ENCODE measurements at places on chromosomes 2 and 18. TPM values are rescaled to one million over a fixed set of nuclear protein-coding genes. Genes with fewer than 3 reads are reported as not detected.
A peak's percentile ranks its signal among the peaks of the same experiment; 100 is the strongest.

DNA sequence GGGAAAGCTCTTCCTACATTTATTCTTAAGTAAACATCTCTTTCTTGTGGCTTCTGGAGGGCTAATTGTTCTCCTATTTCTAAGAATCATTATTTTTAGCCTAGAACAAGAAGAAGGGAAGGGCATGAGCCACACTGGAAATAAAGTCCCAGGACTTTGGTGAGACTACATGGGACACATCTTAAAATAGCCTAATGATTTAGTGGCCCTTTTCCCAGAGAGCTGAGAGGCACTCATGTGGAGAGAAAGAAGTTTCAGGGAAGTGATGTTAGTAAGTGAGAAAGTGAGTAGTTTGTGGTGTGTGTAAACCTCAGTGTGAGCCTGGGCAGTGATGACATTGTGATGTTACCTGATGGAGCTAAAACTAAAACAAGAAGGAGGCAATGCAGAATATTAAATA lies 14.6 kb downstream of the ITGA4 start:
- no peak for DNase-seq

DNA sequence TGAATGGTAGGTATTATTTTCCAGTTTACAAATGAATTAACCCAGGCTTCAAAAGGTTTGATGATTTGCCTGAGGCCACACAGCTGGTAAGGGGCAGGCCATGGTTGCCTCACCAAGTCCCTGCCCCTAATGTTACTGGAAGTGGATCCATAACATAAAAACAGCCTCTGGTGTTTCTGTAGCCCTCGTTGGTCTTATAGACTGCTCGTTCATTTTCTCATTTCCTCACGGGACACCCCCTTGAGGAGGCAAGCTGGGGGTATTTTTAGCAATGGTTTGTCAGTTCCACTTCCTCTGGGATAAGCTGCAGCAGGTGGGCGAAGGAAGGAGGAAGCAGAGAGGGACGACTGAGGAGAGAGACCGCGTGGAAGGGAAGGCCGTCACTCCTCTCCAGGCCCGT lies 32.9 kb upstream of the NDUFV2 start:
- no peak for DNase-seq

DNA sequence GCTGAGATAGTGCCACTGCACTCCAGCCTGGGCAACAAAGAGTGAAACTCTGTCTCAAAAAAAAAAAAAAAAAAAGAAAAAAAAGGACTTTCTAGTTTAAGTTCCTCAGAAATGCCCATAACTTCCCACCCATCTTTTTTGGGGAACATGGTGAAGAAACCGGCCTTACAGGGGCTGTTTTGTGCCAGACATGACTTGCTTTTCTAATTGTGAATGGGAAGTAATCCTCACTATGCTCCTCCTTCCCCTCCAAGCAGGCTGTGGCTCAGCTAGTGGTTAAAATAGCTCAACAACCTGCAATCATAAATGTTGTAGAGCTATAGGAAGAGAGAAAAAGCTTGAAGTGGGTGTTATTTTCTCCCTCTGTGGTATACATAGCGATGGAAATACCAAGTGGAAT lies 34.1 kb upstream of the OLA1 start:
- DNase-seq: no peak

DNA sequence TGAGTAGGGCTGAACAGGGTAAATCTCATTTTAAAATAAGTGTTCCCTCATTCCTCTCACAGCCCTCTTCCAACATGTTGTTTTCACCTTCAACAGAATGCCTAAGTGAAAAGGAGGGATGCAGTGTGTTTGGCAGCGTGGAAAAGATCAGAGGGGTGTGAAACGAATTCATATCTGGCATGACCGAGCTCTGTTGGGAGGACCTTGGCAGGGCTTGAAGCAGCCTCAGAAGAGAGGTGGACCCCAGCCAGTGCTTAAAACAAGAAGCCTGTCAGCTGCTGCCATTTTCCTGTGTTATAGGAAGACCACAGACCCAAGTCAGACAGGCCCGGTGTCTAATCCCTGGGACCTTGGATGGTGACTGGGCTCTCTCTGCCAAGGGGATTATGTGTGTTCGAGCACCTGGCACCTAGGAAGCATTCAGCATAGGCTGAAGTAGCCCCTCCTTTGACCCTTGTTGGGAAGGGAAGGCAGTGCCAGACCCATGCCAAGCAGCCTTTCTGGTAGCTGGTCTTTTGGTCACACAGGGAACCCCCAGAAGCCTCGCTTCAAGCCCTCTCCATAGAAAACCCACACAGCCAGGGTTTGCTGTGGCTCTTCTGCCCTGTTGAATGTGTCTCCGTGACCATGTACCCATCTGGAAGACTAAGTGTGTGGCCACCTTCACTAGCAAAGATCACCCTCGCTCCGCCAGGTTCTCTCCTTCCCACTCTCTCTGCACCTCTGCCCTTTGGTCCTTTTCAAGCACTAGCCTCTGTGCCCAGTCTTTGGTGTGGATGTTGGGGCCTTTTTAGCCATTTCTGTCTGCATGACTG lies 87.5 kb upstream of the ST3GAL5 start:
- DNase-seq: no peak

DNA sequence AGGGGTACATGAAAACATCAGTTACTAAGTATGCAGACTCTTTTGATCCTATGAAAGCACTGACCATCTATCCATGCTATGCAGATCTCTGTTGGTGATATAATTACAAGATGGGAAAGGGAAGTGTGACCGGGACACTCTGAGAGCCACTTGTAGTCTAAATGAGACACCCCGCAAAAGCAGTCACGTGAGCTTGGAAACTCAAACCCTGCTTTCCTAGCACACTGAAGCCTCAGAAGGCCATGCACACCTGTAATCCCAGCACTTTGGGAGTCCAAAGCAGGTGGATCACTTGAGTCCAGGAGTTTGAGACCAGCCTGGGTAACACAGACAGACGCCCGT lies 137.5 kb downstream of the INO80D start:
- no peak for DNase-seq

GRCh38 chr18:10907749-10908148 lies 241.6 kb downstream of the PIEZO2 start:
- DNase-seq: no peak

The KYNU gene
- 0.64 TPM for total RNA-seq

- no peak for DNase-seq
Observed at GRCh38 chr2:23992931-23993330, 17.0 kb upstream of the MFSD2B start.

The RFTN2 gene
- 4.7 TPM for total RNA-seq

The KRCC1 gene
- 36.3 TPM for total RNA-seq

DNA sequence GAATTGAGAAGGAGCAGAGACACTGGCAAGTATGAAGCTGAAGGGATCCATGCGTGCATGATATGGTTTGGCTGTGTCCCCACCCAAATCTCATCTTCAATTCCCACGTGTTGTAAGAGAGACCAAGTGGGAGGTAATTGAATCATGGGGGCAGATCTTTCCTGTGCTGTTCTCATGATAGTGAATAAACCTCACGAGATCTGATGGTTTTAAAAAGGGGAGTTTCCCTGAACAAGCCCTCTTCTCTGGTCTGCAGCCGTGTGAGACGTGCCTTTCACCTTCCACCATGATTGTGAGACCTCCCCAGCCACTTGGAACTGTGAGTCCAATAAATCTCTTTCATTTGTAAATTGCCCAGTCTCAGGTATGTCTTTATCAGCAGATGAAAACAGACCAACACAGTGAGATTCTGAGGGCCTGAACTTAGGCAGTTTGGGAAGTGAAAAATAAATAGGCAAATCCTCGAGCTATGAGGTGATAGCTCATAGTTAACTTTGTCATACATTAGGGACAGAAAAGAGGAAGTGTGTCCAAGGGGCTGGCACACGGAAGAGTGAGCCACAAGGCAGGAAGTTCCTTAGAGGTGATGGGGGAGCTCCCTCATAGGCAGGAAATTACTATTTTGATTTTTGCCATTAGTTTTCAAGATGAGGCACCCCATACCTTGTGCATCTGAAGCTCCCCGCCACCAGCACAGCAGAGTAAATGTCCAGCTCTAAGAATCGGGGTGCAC lies 658.8 kb upstream of the ID2 start:
- DNase-seq: no peak

DNA sequence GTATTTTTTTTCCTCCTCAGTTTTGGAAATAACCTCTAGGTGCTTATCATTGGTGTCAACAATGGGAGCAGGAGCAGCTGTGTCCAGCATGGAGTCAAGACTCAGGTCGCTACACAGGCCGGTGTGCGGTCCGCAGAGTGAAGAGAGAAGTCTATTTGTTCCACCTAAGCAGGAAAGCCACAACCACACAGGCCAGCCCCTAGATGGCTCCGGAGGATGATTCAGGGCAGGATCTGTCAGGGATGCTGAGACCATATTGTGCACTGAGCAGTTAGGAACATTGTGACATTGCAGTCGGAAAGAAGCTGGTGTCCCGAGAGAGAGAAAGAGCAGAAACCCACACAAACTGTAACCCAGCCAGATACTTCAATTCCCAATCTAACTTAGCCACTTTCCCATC lies 136.9 kb downstream of the GAREM1 start:
- DNase-seq: no peak

DNA sequence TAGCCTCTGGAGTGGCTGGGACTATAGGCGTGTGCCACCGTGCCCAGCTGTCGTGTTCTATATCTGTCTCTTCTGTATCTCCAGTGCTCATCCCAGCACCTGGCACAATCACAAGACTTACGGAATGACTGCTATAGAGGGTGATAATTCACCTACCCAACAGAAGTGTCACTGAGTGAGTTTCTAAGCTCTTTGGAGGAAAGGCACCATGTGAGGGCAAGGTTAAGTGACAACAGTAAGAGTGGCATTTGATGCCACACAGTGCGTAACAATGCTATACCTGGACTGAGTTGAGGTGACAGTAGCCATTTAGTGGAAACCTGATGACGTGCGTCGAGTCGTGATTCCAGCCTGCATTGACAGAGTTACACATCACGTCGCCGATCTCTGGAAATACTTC lies 89.0 kb downstream of the KCTD1 start:
- DNase-seq: no peak

The NTSR2 gene
- total RNA-seq: not detected

DNA sequence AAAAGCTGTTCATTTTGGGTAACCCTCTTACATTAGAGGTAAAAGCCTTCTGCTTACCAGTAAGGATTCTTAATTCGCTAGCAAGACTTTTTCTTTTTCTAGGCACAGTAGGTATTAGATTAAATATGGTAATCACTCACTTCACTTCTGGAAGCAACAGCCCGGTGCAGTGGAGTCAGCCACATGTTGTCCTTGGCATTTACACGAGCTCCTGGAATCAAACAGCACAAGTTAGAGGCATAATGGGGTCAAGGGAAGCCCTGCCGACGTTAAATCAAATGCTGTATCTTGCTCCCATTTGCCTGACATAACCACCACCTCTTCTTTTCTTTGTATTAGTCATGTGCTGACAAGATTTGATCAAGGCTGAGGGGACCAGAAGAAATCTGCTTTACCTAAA lies 174.1 kb downstream of the ANKRD44 start:
- DNase-seq: no peak

DNA sequence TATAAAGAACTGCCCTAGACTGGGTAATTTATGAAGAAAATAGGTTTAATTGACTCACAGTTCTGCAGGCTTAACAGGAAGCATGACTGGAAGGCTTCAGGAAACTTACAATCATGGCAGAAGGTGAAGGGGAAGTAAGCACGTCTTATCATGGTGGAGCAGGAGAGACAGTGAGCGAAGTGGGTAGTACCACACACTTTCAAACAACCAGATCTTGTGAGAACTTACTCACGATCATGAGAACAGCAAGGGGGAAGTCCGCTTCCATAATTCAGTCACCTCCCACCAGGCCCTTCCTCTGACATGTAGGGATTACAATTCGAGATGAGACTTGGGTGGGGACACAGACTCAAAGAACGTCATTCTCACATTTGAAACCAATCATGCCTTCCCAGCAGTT lies 260.1 kb upstream of the FAM98A start:
- no peak for DNase-seq

GRCh38 chr2:144267239-144267638 lies 252.7 kb downstream of the ZEB2 start:
- DNase-seq: no peak

The IL1RN gene
- not detected for total RNA-seq

DNA sequence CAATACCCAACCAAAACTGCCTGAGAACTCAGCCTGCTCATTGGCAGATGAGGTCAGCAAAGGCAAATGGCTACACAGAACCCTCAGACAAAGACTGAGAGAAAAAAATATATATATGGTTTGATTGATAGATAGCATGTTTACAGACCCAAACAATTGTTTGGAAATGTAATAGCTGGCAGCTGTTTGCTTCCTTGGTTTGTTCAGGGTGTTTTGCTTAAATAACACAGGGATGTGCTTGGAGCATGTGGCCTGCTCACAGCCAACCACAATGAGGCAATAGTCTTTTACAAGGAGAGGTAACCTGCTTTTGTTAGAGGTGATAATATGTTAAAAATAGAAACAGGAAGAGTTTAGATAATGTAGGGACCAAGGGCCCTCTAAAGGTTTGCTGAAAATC lies 84.5 kb downstream of the PDK1 start:
- peak; percentile 19 for DNase-seq

The MXD1 gene
- total RNA-seq: 5.2 TPM

DNA sequence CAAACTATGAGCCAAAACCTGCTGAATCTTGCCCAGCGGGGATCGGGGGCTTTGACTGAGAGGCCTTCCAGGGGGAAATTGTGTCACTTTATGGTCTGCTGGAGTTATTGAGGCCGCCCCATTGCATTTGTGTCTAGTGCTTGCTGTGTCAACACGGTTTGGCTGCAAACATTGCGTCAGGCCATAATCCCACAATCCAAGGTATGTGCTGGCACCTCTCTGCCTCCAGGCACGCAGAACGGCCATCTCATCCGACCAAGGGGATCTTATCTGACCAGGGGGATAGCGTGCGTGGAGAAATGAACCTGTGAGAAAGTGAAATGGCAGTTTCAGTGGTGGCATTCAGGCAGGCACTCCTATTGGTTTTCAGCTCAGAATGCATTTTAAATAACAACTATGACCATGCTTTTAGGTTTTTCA lies 18.1 kb upstream of the LYPD6B start:
- DNase-seq: no peak

The ALKAL2 gene
- total RNA-seq: not detected

DNA sequence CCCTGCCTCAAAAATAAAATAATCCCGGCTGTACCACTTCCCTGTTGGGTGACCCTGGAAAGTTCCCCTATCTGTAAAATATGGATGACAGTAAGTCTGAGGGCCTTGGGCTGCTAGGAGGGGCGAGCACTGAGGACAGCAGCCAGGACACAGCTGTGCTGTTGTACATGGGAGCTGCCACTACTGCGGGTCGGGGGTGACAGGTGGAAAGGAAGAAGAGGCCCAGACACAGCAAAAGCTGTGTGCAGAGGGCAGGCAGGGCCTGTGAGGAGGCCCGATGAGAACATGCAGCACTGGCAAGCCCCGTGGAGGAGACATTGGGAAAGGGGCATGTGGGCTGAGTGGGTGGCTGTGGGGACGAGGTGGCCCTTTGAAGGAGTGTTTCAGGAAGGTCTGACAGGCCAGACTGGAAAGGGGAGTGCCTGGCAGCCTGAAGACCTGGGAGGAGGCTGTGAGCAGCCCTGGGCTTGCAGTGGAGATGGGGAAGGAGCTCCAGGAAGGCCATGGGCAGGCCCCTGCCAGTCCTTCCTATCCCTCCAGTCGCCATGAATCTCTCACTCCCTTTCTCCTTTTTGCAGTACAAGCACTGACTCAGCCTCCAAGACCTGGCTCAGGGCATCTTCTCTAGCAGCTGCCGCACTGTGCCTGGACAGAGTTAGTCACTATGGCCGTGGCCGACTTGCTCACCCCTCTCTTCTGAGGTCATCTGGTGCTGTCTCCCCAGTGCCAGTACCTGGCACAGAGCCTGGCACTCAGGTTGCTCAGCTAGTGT lies 28.9 kb upstream of the SEMA4C start:
- no peak for DNase-seq

The ANKAR gene
- total RNA-seq: 7.1 TPM

The ALPG gene
- not detected for total RNA-seq

The SYT4 gene
- total RNA-seq: not detected

The SLC19A3 gene
- under 0.01 TPM for total RNA-seq

Measured in fibroblast of villous mesenchyme (primary cell).